ENCODE measurements at places on chromosomes 5 and 9.

DNA sequence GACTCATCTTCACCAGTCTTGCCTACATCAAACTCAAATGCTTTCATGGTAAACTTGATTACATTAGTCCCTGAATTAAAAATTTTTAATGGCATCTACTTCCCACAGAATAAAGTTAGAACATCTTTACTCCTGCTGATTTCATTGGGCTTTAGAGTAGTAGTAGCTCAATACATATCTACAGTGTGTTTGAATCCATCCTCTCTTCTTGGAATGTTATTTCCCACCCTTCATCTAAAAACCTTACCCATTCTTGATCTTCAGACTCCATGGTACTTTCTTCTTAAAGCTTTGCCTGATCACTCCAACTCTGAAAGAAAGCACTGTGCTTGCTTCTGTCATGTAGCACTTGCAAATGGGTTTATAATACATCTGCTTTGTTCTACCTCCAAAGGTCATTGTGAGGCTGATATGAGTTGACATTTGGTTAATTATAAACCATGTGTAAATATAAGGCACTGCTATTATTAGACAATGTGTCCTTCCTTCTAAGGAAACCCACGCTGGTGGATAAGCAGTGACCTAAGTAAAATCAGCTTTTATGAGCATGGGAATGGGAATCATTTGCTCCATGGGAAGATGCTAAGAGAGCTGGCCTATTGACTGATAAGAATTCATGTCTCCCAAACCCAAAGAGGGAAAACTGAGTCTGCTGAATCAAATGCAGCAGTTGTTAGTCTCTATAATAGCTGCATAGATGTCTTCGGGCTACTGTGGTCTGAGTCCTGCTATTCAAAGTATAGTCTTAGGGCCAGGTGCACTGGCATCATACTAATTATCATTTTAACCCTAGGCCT is 7.5 kb upstream of the PRLR start:
- no peak for DNase-seq

DNA sequence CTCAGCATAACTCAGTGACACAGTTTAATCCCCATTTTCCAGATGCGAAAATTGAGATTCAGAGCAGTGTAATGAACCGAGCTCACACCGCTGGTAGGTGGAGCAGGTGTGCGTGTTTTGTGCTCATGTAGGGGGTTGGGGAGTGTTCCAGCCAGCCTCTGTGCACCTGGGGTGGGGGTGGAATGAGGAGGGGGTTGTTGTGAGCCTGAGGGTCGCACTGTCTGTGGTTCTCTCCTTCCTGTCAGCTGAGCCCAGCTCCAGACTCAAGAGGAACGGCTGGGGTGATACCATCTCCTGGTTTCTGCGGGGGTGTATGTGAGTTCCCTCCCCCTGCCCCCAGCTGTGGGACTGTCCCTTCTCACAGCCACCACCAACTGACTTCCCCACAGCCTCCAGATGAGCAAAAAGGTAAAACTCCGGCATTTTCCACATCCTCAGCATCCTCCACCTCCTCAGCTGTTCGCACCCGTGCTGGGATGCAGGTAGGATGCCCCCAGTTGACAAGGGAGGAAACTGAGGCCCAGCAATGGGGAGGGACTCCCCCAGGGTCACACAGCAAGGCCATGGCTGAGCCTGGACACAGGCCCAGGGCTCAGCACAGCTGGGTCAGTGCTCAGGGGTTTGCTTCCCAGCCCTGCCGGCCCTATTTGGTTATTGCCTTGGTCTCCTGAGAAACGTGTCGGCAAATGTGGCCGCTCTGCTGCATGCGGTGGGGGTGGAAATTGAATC is 2.1 kb downstream of the SH2D3C start:
- peak; percentile 61 for DNase-seq

DNA sequence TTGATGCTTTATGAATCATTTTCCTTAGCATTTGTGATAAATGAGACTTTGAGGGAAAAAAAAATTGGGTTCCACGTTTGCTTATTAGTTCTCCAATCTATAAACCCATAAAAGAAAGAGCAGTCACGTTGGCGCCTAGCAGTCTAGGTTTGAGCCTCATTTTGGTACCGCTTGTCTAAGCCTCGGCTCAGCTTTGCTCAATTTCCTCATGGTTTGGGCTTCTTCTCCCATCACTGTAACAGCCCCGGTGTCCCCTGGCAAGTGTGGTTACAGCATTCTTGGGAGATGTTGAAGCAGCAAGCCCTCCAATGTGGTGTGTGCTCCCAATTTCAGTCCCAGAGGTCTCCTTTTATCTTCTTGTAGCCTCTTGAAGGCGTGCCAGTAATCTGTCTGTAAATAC is 578.4 kb downstream of the CDK5RAP2 start:
- DNase-seq, result no peak

DNA sequence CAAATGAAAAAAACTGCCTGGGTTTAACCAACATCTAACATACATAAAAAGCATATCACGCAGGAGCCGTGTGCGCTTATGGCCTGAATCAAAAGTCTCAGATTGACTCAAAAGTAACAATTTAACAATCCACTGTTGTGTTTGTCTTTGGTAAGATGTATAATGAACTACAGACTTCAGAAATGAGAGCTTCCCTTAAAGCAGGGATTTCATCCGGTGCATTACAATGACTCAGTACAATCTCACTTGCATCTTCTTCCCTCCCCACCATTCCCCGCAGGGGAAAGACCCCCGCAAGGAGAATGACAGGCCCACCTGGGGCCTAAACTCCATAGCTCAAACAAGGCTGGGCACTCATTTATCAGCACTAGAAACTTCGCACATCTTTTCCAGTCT is 1.4 kb downstream of the ZFR start:
- no peak for DNase-seq

DNA sequence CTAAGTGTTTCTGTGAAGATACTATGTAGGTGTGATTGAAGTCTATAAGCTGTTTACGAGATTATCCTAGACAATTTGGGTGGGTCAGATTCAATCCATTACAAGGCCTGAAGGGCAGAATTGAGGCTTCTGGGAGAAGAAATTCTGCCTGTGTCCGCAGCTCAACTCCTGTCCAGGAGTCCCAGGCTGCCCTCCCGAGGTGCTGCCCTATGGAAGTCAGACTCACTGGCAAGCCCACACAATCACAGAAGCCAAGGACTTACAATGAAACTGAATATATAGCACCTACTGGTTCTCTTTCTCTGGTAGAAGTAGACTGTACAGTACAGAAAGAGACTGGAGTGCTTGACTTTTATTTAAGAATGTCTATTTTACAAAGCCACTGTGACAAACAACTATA is 74.5 kb downstream of the EPB41L4A start:
- no peak for DNase-seq

DNA sequence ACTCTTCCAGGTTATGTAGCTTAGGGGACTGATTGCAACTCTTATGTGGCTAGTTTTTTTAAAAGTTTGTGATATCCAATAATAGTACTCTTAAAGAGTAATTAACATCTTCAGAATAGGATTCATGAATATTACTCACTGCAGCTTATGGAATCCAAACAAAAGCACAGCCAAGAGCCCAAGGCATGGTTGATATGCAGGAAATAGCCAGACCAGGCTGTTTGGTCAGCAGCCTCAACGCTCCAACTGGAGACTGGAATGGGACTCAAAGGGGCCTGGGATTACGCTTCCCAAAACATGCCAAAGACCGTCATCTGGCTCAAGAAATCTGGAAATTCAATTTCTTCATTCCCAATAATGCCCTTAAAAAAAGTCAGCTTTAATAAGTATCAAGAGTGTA is 268.6 kb downstream of the SEC61B start:
- DNase-seq, result no peak

- no peak for DNase-seq
Measured at GRCh38 chr9:7591501-7591900, 208.1 kb downstream of the DMAC1 start.

GRCh38 chr9:33638391-33638915 is 114.4 kb downstream of the ANKRD18B start:
- no peak for DNase-seq

- DNase-seq, result no peak
Measured at GRCh38 chr5:14175381-14175780, 32.2 kb downstream of the TRIO start.

- DNase-seq, result no peak
Measured at GRCh38 chr5:95283022-95283615, 1.8 kb downstream of the MCTP1 start.

DNA sequence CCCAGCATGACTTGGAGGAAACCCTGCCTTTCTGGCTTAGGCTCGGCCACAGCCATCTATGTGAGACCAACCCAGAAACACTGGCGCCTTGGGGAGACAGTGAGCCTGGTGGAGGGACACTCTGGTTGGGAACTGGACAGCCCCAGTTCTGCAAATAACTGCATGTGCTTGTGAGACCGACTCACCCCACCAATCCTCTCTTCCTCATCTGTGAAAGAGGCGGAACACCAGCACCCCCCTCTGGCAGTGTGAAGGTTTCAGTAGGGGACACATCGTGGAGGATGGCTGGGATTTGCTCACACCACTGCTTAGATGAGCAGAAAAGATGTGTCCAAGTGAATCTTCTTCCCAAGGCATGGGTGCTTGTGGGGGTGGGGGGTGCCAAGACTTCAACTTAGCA is 43.4 kb upstream of the N4BP3 start:
- no peak for DNase-seq

- DNase-seq, result no peak
Measured at GRCh38 chr9:124018730-124019697, 7.4 kb downstream of the LHX2 start.

DNA sequence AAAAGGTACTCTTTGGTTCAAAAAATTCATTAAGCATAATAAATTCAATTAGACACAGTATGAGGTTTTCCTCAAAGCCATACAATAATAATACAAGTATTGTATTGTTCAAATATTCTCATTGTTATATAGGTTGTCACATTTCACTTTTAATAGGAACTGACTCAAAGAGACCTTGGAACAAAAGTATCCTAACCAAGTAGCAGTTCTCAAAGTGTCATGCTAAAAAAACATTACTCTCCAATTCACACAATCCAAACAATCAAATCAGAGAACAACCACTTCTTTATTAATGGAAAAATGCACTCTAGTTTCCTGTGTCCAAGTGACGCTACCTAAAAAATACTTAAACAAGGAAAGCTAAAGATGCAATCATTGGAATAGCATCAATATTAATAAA is 115.4 kb downstream of the DENND1A start:
- no peak for DNase-seq
